ENCODE measurements at places on chromosomes 2 and 18.

DNA sequence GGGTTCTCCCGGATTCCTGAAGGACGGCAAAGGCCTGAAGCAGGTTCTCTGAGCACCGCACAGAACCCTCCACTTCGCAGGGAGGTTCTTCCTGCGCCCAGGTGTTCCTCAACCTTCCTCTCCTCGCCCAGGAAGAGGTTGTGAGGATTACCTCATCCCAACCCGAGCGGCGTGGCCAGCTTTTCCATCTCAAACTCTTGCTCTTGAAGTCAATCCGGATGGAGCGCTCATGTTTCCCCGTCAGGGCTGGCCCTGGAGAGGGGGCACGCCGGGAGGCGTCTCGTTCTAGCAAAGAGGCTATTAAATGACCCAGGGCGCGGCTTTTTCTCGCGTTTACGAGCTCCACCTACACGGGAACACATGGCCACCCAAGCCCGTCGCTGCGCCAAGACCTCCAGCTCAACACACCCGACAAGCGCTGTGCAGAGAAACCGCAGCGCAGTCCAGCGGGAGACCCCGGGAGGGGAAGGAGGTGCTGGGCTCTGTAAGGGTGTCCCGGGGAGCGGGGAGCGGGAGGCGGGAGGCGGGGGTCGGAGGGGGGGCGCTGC is 540 bp upstream of the RAB10 start:
- peak; percentile 92 for DNase-seq

GRCh38 chr2:130728549-130729316 is at the start of gene GPR148:
Gene GPR148 (plus strand): TSS chr2:130729070. CDS start chr2:130729152, 82 bp downstream.
- no peak for DNase-seq

- no peak for DNase-seq
These were observed 48.3 kb upstream of the ITGA4 start for GRCh38 chr2:181408861-181409260.

- DNase-seq, result no peak
These were observed 105.9 kb upstream of the ID2 start for GRCh38 chr2:8575834-8576423.

- DNase-seq, result no peak
These were observed 50.8 kb downstream of the SPRED2 start for GRCh38 chr2:65381607-65382051.

DNA sequence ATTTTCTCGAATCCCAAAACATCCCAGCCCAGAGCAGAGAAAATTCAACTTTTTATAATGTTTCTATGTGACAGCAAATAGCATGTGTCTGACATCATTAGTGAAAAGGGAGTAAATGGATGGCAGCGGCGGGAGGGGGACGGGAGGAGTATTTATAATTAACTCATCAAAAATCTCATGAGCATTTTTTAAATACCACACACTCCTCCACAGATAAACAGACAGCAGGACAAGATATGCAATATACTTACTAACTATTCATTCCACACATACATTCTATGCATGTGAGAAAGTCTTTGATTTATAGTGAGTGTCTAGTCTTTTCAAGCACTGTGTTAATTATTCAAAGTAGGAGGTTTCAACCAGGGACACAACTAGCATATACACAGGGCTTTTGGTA is 107.6 kb downstream of the LRP2 start:
- no peak for DNase-seq

DNA sequence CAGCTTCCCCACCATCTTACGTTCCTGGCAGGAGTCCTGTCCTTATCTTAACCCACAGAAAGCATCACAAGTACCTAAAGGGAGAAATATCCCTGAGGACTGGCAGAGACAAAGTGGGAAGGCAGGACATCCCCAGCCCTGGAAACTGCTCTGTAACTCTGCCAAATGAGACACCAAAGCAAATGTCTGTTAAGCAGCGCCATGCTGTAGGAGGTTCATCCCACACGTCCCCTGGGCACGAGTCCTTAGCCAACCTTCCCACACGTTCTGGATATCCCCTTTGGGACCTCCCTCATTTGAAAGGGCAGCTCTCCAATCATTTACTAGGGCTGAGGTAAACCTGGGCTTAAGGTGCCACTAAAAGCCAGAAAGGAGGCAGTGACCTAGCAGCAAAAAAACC is 207.2 kb downstream of the ATAD2B start:
- no peak for DNase-seq

DNA sequence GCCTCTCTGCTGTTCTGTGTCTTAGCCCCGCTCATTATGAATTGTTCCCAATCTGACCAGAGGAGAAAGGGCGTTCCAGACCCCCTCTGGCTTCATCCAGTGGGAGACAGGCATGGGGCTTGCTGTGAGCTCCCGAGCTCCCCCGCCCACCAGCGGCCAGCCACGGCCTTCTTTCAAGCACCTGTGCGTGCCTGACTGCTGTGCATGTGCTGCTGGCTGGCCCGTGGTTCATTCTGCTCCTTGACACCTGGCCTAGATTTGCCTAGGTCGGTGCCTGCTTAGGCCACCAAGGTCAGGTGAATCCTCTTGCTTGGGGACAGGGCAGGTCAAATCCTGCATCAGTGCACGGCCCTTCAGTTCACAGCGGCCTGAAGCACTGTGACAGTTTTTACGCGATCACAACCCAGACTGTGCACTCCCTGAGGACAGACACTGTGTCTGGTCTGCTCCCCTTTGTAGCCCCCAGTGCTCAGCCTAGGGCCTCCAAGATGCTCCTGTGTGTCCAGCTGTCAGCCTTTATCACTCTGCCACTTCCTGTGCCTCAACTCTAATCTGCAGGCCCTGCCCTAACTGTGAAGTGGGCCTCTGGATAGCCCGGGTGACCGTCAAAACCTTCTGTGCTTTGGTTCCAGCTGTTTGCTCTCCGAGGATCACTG is 3.6 kb upstream of the LPIN1 start:
- no peak for DNase-seq

DNA sequence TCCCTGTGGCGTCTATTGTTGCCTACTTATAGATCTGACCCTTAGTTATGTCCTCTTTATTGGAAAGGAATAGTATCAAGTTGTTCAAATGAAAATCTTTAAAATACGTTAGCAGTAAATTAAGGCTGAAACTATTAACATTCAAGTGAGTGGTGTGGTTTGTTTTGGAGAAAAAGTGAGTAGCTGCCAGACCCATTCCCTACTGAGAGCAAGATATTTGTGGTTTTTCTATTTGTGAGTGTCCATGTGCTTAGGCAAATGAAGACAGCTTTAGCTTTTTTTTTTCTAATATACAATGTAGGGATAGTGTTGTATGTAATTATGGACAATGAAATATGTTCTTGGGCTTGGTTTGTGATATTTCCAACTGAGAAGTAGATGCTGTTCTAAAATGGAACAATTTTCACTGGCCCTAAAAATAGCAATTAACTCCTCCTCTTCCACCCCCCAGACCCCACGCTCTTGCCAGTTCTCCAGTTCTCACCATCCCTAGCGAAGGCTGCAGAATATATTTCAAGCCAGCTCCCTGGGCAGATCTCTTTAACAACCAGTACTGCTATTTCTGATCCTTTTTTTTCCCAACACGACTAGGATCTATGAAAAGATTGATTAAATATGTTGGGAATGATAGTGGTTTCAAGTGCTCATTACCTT is 83.1 kb downstream of the CCDC85A start:
- DNase-seq, result no peak

DNA sequence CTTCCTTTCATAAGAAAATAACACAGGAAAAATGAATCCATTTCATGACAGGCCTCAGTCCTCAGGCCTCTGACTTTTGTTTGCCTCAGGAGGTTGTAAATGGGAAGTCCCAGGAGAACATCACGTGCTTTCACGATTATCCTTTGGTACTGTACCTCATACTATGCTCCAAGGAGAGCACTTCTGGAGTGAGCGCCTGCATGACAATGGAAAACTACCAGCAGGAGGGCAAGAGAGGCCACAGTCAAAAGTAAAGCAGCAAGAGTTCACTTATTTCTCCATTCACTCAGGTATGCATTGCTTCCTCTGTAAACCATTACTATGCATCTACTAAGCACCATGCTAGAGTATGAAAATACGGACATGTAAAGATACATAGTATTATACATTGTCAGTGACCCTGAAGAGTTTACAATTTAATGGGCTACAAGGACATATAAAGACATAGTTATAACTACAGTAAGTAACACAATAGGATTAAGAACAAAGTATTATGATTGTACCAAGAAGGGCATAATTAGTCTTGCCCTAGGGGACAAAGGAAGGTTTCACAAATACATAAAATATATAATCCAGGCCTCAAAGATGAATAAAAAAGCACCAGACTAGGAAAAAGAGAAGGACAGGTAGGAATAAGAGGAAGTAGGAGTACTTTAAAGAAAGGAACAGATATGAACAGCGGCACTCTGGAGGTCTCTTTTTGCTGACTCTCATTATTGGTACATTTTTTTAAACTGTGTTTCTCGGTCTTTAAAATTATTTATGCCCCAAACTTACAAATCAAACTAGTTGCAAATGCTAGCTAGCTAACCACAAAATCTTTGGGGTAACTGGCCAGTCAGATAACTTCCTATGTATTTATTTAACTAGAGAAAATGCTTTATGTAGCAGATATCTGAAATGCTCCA is 806.7 kb downstream of the NRXN1 start:
- no peak for DNase-seq

DNA sequence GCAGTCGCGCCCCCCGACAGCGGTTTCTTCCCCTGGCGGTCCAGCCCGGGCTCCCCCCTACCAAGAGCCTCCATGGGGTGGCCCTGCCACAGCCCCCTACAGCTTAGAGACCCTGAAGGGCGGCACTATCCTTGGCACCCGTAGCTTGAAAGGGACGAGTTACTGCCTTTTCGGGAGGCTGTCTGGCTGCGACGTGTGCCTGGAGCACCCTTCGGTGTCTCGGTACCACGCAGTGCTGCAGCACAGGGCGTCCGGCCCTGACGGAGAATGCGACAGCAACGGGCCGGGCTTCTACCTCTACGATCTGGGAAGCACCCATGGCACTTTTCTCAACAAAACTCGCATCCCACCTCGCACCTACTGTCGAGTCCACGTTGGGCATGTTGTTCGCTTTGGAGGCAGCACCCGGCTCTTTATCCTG is 475 bp downstream of the SLC4A1AP start:
- no peak for DNase-seq

DNA sequence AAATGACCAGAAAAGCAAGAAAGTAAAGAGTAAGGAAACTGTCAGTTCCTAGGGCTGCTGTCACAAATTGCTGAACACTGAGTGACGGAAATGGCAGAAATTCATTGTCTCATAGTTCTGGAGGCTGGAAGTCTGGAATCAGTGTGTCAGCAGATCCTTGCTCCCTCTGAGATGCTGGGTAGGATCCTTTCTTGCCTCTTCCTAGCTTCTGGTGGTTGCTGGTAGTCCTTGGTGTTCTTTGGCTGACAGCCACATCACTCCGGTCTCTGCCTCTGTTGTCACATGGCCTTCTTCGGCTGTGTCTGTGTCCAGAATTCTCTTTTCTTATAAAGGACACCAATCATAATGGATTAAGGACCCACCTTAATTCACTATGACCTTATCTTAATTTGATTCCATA is 21.9 kb downstream of the PLEKHB2 start:
- DNase-seq, result no peak

DNA sequence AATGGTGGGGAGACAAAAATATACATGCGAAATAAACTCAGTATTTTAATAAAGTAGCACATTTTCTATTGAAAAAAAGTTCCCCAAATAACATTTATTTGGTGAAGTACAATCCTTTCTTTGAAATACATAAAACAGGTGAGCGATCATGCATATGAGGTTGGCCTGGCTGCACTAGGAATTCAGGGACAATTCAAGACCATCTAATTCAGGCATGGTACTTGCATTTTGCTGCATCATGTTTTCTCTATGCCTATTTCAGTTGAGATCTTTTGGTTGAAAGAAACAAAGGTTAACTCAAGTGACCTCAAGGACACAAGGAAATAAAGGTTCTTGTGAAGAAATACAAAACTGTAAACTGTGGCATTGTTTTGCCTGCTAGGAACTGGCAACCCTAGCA is 19.8 kb upstream of the TAF4B start:
- DNase-seq, result no peak

GRCh38 chr2:40625849-40626248 is 174.0 kb upstream of the SLC8A1 start:
- no peak for DNase-seq

DNA sequence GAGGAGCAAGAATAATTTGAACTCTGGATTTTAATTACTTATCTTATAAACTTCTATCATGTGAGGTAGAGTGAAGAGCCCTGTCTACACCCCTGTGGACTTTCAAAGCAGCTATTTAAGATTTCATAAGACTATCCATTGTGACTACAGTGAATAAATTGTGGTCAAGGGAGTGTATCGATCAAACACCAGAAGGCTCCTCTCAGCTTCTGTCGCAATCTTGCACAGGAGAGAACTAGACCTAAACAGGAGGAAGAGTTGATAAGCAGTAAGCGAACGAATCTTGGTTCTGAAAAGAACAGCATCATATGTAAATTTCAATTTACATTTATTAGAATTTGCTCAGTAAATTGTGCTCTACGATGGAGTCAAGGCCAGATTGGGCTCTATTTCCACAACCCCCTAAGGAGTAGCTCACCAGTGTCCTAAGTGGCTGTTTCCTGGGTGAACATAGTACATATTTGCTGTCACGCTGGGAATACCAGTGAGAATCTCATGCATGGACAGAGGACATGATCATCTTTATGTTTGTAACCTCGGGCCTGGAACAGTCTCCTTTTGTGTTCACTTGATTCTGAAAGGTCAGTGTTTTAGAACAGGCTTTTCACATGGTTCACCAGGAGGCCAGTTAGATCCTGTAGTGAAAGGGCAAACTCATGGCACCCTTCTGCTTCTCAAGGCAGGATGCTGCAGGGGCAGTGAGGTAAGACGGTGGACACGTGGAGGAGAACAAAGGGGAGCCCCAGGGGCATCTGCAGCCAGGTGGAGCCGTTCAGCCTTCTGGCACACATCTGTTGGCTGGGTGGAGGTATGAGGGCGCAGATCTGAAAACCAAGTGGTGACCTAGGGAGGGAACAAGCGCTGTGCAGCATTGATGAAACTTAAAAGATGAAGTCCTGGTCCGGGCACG is 33.3 kb downstream of the NPAS2 start:
- DNase-seq, result no peak

GRCh38 chr2:169590804-169591203 is 6.7 kb downstream of the PPIG start:
- no peak for DNase-seq

DNA sequence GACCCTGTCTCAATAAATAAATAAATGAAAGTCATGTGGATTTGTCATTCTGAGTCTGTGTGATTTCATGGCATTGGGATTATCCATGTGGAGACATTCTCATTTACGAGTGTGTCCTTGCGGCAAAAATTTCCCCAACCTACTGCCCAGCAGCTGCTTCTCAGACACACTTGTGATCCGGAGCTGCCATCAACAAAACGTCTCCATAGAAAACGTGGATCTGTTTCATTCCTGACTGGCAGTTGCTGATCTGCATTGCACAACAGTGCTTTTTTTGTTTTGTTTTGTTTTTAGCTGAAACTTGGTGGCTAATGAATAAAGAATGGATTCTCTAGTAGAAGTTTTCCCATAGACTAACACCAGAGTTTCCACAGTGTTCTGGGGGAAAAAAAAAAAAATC is 74.7 kb downstream of the TGIF1 start:
- DNase-seq, result no peak

GRCh38 chr2:70124983-70125480 is 37.8 kb downstream of the PCBP1 start:
- peak; percentile 87 for DNase-seq

All from Right ventricle myocardium inferior (tissue), 1 donor.